Sciatic nerve (tissue), 2 donors: ENCODE measurements at places on chromosomes 1 and 21.

- DNase-seq = no peak
Observed at GRCh38 chr21:37358397-37358796, 8.2 kb upstream of the DYRK1A start.

- DNase-seq = no peak
Observed at GRCh38 chr1:37515185-37516034, 844 bp upstream of the MEAF6 start.

DNA sequence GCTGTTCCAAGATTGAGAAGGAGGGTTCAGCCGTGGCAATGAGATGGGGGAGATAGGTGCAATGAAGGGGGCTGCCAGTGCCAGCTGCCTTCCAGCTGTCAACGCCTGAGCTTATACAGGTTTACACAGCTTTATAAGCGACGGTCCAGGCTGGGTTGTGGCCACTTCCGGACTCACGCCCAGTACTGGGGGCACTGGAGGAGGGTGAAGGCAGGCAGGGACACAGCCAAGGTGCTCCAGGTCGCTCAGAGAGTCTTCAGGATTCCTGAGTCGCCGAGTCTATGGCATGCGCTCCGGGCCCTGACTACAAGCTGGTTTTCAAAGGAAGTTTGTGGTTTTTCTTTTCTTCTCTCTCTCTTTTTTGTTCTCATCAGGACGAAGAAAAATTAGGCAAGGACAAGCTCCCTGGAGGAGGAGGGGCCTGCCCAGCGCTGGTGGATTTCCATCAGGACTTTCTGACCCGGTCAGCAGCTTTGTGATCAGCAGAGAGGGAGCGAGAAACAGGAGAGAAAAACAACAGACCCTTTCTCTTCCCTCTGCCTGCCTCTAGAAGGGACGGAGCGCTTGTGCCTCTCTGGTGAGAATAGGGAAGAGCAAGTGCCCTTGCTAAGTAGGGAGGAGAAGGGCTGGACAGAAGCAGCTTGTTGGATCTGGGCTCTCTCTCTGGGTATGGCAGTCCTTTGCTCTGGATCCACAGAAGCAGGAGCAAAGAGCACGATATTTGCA is at the start of gene MINDY1:
Gene MINDY1 (minus strand): TSS at position 576 of the 726 bp plus-strand sequence. CDS start 4,285 bp downstream, outside the sequence.
- peak; percentile 82 for DNase-seq

GRCh38 chr1:72227667-72228066 is 54.7 kb downstream of the NEGR1 start:
- no peak for DNase-seq

GRCh38 chr1:159830722-159831121 is 4.0 kb downstream of the SLAMF8 start:
- DNase-seq = no peak

- DNase-seq = no peak
Observed at GRCh38 chr1:39081271-39082009, 55.3 kb downstream of the NDUFS5 start.

DNA sequence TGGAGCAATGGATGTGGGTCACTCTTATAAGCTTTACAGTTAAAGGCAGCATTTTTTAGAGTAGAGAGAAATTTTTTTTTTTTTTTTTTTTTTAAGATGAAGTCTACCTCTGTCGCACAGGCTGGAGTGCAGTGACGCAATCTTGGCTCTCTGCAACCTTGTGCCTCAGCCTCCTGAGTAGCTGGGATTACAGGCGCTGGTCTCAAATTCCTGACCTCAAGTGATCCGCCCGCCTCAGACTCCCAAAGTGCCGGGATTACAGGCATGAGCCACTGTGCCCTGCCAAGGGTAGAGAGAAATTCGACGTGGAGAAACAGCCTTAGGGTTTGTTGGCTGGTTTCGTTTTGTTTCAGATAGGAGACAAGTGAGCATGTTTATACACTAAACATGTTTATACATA is 594.2 kb upstream of the ADAMTS5 start:
- no peak for DNase-seq

GRCh38 chr1:222890716-222891115 is 75.9 kb downstream of the DISP1 start:
- DNase-seq = no peak

GRCh38 chr1:40658751-40659648 is 6.5 kb downstream of the RIMS3 start:
- no peak for DNase-seq

- no peak for DNase-seq
Observed at GRCh38 chr1:77832901-77833300, 53.5 kb downstream of the MIGA1 start.

GRCh38 chr1:184860535-184860934 is 105.9 kb upstream of the EDEM3 start:
- no peak for DNase-seq

DNA sequence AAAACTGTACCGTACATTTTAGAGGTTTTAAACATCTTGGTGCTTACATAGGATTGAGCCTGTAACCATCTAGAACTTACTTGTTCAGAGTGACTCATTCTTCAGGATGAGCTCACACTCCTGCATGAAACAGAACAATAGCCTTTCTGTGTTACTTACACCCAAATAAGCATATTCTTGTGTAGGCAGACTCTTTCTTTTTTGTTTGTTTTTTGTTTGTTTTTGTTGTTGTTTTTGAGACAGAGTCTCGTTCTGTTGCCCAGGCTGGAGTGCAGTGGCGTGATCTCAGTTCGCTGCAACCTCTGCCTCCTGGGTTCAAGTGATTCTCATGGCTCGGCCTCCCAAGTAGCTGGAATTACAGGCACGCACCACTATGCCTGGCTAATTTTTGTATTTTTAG is 3.8 kb upstream of the CA6 start:
- no peak for DNase-seq

DNA sequence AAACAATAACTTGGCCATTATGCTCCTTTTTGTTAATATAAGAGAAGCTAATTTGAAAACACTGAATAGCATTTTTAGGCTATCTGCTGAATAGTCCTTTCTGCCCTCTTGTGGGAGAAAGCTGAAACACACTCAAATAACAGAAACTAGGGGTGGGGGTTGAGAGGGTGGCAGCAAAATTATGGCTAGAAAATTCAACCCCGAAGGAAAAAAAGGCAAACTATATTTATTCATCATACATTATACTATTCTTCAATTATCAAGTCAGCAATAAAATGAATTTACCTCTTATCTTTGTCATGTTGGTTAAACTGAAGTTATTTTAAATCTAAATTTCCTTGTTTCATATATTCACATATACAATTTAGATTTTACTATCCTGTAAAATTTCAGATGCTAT is 255.9 kb downstream of the FAF1 start:
- no peak for DNase-seq

DNA sequence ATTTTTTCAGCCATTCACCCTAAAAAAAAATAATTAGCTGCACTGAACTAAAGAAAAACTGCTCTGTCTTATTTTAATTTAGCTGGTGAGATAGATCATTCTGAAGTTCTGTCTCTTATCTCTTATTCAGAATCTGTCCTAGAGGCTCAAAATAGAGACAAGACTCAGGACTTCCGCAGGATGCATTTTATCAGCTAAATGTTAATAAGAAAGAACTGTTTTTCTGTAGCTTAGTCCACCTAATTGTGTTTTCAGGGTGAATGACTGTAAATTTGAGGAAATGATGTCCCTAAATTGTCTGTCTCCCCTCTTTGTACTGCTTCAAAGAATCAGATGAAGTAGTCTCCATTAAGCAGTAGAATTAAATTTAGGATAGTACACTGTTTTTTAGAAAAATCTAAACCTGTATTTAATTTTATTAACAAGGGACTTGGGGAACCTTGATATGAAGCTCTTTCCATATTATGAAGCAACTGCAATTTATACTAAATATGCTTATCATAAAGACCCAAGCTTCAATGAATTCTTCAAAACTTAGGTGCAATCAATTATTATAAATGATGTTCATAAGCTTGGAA is 671.9 kb downstream of the RWDD3 start:
- DNase-seq = no peak

DNA sequence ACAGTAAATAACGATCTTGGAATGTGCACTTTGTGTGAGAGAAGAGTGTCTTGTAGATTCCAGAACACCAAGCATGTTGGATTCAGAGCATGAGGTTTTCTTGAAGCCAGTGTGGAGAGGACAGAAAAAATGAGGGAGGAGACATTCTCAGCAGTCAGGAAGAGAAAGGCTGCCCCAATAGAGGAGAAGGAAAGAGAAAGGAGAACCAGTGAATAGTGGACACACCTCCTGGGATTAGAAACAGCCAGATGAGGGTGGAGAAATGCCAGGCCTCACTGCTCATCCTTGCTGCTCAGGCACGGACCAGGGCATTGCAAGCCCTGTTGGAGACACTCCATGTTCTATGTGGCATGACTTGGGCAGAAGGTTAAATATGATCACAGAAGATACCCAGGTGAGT is 69.0 kb upstream of the KAZN start:
- no peak for DNase-seq

DNA sequence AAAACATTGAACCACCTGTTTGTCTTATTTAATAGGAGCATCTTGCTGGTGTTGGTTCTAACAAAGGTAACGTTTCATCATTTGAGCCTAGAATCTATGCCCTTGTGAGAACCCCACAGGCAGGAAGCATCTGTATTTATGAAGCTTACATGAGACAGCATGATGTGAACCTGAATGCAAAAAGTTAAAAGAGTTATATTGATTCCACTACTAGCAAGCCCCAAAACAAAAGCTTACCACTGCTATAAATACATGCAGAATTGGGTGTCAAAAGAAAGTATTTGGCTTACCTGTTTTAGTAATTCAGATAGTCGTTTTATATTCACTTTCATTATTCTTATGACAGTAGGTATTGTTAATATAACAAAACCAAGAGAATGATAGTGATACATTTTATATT is 301.2 kb upstream of the ADGRL2 start:
- no peak for DNase-seq

GRCh38 chr1:103250441-103250861 is 142.1 kb upstream of the COL11A1 start:
- no peak for DNase-seq

DNA sequence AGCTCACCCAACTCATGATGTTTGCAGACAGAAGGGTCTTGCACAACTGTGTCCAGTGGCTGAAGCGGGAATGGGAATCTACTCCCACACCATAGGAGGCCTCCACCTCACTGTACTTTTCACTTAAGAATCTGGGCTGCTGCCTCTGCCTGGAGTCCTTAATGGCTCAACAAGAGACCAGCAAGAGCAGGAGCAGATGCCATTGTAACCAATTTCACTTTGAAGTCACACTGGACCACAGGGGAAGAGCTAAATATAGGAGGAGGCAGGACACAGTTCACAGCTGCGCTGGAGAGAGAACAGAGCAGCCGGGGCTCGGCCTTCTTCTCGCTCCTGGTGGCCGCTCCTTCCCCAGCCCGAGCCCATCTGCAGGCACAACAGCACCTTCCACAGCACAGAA is 120.4 kb downstream of the SIPA1L2 start:
- DNase-seq = no peak

DNA sequence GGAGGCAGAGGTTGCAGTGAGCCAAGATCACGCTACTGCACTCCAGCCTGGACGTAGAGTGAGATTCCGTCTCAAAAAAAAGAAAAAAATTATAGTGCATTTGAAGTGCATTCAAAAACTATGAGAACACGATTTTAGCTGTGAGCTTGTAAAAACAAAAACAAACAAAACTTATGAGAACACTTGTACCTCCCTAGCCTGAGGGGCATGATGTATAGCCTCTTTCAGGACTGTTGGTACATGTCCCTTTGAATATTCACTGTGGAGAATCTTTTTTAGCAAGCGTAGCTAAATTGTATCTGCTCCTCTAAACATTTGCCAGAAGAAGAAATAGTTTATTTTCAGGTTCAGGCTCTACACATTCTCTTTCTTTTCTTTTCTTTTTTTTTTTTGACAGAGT is 9.5 kb upstream of the DEGS1 start:
- DNase-seq = no peak

DNA sequence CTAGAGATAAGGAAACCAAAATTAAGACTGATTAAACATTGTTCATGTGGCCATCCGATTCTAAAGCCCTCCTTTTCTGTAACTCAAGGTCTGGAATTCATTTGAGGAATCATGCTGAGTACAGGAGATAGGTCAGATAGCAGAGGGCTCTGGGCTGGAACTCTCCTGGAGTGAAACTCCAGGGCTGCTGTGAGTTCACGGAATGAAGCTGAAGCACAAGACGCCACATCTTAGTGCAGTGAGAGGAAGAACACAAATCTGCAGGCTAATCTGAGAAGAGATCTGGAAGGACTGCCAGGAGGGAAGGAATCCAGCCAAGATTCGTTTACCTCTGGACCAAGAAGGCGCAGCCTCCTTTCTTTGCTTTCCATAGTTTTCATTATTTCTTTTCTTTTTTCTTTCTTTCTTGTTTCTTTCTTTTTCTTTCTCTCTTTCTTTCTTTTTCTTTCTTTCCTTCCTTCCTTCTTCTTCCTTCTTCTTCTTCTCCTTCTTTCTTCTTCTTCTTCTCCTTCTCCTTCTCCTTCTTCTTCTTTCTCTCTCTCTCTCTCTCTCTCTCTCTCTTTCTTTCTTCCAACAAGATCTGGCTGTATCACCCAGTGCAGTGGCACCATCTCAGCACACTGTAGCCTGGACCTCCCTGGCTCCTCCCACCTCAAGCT is 74.8 kb upstream of the ATP1B1 start:
- no peak for DNase-seq

DNA sequence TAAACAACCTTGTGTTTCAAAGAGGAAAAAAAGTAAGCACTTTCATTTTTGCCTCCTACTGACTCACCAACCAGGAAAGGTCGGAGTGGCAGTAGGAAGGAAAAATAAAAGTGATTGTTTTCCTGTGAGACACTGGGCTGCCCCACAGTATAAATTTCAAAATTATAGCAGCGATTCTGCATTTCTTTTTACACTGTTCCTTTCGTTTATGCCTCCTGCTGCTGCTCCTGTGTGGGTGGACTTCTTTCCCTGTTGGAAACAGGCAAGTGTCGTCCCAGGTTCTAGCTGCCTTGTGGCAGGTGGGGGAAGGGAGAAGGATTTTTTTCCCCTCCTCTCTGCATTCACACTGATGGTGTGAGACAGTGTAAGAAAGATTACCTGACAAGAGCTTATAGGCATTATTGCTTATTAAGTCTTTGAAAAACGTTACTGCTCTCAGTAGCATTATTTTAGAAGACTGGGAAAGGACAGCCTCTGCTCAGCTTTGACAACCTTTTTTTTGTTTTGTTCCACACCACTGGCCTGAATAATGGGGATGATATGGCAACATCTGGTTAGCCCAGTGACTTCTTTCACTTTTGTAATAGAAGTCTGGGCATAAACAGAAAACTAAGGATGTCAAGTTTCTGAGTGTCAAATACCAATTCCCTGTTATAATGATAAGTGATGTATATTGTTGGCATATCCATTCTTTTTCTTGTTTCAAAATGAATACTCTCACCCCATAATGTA is 77.9 kb downstream of the NEK7 start:
- no peak for DNase-seq

DNA sequence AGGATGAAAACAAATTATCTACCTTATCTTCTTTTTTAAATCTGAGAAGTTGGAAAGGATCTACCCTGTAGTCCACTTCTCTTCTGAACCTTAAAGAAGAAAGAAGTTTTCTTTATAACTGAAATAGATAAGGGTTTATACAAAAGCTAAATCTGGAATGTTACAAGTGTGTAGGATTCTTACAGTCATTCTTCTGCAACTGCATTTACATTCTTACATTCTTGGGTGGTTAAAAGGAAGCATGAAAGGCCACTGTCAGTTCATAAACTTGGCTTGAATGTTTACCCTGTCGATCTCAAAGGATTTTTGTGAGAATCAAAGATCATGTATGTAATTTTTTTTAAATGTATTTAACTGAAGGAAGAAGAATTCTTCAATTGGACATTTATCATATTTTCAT is 142.1 kb upstream of the BRINP3 start:
- DNase-seq = no peak

- no peak for DNase-seq
Observed at GRCh38 chr21:24225431-24225830, 1381.8 kb downstream of the MRPL39 start.
